ENCODE measurements at places on chromosomes 4 and X.

DNA sequence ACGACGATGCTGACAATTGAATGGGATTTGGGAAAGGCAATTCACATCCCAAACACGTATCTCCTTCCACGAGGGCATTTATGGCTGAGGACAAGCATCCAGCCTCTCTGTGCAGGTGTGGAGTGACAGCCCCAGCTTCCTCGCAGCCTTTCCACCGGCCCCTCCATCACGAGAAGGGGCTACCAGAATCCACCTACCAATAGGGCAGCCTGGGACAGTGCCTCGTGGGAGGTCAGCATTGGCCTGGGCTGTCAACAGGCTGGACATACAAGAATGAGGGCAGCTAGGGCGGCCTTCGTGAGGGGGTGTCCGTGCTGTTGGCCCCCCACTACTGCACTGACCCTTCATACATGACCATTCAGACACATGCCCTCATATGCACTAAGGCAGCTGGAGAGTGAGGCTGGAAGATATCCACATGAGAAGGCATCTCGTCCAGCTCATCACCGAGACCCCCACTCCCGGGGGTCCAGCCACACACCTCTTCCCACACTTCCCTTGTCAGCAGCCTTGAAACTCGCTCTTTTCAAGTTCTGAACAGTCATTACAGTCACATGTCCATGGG, 81.0 kb upstream of the ADRA2C start:
- no peak for DNase-seq

- no peak for DNase-seq
Measured at GRCh38 chr4:7034262-7035081, 8.7 kb upstream of the TADA2B start.

DNA sequence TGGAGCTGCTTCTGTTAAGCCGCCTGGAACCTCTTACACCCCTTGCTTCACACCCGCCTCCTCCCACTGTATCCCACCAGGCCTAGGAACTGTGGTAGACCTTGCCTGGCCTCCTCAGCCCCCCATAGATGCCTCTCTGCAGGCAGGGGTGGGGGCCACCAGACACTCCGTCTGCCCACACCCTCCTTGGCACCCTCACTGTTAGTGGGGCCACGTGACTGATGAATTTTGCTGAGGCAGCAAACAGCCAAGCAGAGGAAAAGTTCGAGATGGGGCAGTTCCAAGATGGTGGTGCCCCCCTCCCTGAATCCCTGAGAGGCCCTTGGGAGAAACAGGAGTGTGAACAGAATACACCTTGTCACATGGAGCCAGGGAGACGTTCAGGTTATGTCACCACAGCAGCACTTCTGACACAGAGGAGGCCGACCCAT, 41.2 kb upstream of the C4orf50 start:
- no peak for DNase-seq

DNA sequence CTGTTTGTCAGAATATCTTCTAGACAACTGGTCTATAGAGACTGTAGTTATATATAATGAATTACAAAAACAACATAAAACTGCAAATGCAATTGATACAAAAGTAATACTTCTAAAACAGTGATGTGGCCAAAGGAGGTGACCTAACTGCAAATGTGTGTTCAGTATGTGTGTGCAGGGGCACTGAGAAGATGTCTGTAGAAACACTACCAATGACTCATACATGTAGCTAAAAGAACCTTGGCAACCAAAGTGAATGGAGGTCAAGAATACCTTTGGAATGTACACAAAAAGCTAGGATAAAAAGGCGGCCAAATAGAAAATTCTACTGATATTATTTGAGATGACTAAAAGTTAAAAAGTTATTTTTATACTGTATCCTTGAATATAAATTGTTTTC, 261.8 kb downstream of the CAMK2D start:
- DNase-seq = no peak

- DNase-seq = no peak
Measured at GRCh38 chr4:107691378-107691777, 28.7 kb downstream of the PAPSS1 start.

DNA sequence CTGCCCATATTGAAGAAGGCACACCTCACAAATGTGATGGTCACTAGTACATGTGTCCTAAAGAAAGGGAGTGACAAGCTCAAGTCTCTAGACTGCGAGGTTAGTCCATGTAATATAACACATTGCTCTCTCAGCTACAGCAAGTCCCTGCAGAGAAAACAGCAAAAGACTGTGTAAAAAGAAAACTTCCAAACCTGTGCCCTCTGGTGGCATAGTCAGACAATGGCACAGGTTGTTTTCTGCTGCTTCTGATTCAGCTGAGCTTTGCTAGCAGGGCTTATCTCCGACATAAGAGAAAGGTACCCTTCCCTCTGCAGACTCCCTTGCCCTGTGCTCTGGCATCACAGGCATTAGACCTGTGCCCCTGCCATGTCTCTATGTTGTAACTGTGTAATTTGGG, 1.4 kb upstream of the SERPINA7 start:
- DNase-seq = no peak

DNA sequence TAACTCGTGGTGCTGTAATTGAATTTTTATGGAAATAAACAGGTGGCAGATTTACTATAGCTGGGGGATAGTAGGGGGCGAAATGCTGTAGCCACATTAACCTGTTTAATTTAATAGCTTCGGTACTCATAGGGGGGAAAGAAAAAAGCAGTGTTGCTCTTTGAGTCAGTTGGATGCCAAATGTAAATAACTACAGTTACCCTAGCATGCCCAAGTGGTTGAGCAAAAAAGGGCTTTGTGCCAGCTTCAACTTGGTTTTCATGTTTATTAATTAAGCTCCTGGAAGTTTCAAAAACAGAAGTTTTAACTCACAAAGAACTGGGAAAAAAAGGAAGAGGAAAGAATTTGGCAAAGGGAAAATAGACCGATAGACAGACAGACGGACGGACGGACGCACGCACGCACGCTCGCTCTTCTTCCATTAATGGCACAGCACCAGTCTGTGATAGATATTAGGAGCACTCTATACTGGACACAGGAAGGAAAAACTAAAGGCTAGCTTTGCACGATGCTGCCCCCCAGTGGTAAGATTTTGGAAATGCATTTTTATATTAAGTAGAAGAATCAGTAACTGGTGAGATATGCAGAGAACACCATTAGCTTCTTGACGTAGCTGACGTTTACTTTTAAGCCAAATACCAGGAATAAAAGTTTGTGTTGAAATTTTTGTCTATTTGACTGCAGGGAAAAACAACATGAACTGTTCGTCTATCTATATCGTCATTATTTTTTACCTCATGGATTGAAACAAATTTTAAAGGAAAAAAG, 151.8 kb downstream of the SLC7A11 start:
- peak; percentile 42 for DNase-seq

- no peak for DNase-seq
Measured at GRCh38 chr4:826508-827208, 729 bp upstream of the CPLX1 start.

- no peak for DNase-seq
Measured at GRCh38 chr4:76670631-76671030, 227.3 kb downstream of the SOWAHB start.

DNA sequence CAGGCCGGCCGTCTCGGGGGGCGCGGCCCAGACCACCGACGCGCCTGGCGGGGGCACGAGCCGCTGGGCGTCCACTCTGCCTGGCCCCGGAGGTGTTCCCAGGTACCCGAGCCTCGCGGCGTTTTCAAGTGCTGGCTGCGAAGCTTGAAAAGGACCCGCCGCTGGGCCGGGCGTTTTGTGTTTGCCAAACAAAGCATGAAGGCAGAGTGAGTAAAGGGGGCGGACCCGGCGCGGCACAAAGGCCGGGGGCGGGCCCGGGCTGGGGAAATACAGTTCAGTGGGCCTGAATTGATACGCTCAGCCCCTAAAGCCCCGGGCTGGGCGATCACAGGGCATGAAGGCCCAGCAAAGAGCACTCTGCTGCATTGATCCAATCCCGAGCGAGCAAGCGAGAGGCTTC, 65.4 kb downstream of the SOX3 start:
- DNase-seq = no peak

DNA sequence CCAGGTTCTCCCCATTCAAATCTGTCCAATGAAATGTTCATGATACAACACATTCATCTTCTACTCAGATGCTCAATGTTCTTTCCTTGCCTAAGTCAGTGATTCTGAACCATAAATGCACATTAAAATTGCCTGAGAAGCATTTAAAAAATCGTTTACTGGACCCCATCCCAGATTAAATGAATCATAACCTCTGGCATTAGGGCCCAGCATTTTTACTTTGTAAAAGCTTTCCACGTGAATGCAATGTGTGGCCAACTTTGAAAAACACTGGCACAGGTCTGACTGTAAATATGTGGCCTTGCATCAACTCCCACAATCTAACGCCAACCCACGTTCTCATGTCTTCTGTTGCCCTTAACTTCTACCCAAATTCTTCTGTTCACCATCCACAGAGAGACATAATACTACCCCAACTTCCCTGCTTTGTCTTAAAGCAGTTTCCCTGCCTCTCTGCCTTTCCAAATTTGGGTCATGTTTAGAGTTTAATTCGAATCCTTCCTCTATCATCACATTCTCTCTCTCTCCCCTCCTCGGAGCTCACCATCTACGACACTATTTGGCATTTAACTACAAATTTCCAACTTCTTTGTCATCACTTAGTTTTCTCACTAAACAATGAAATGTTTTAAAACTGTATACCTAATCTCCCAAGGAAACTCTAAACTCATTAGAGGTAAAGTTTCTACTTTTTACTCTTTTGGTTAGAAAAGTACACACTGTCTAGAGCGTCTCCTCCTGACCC, 78.7 kb downstream of the PRKG2 start:
- no peak for DNase-seq

DNA sequence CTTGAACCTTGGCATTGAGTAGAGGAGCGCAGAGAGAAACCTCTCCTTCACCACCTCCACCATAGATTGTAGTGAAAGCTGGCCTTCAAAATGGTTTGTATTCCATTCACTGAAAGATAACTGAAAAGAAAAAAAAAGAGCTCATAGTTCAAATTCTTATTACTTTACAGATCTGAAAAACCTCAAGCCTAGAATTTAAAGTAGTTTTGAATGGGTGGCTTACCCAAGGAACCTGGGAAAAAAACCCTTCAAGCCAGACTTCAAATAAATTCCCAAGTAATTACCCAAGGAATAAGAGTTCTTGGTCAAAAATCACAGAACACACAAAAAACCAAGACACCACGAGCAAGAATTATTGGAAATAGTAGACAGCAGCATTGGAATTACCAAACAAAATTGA, 83.6 kb upstream of the TMEM33 start:
- DNase-seq = no peak

GRCh38 chrX:111511477-111511876, at the start of gene SERTM2:
SERTM2 (plus strand) TSS chrX:111511645; CDS start chrX:111518858, 7,213 bp downstream.
- no peak for DNase-seq

- DNase-seq = no peak
Measured at GRCh38 chr4:109079731-109080130, 222.7 kb downstream of the COL25A1 start.

DNA sequence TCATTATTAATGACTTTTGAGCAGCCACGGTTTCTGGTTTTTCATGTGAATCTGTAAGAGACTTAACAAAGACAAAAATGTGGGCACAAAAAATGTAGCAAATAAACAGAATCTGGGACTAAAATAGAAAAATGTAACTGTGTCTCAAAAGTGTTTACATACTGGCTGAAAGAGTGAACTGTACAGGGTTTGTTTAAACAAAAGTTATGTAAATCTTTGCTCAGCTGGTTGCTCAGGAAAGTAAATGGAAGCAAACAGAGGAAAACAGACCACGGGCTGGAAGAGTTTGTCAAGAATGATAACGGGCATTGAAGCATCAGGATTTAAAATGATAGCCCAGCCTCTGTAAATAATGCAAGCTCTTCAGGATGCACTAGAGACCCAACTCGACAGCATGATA, 921.8 kb upstream of the FTHL17 start:
- DNase-seq = no peak

GRCh38 chr4:182193311-182193710, 49.9 kb upstream of the TENM3 start:
- no peak for DNase-seq

- no peak for DNase-seq
Measured at GRCh38 chr4:183989461-183989860, 84.4 kb downstream of the STOX2 start.

DNA sequence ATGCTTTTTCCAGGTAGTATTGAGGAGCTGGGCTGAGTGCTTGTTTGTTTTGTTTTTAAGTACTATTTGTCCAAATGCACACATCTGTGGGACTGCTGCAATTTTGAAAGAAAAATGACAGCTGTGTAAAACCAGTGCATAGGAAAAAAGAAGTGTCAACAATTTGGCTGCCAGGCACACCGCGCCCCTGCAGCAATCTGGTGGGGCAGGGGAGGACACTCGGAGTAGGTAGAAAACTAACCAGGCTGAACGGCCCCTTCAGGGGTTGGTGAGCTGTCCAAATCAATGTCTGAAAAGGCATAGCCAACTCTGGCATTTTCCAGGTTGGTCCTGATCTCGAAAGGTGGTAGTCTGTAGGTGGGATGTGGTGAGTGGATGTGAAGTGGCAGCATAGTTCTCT, 1.1 kb downstream of the LDOC1 start:
- DNase-seq = no peak

GRCh38 chr4:25913056-25913850, 767 bp upstream of the SMIM20 start:
- peak; percentile 25 for DNase-seq

GRCh38 chr4:140078366-140078765, 75.6 kb downstream of the MAML3 start:
- no peak for DNase-seq

DNA sequence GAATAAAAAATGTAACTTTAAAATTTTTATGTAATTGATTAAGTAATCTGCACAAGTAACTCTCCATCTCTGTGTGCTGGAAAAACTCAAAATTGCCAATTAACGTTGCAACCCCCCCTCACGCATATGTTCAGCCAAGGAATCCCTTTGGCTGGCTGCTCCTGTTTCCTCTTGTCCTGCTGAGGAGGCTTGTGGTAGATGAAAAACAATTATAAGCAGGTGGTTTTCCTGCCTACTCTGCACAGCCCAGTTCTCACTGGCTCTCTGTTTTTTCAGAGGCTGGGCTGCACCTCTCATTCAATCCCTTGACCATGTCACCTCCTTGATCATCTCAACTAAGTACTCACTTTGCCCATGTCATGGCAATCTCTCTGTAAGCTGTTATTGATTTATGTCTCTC, 1068.4 kb downstream of the ARAP2 start:
- no peak for DNase-seq

DNA sequence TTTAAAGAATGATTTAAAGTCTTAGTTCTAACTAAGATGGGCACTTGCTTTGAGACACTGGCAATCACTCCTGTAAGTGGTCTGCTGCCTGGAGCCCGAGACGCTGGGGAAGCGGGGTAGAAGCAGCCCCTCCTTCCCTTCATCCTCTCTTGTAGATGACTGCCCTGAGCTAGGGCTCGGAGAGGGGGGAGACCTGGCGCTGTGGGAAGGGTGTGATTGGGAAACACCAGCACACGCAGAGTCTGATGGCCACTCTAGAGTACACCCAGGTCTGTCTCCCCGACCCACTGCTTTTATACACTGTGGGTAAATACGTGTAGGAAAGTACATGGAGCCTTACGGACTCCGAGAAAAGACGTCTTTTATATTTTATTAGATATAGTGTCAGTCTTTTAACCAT, 24.0 kb downstream of the LRP2BP start:
- DNase-seq = no peak

GRCh38 chr4:98873059-98873458, 55.9 kb downstream of the EIF4E start:
- no peak for DNase-seq

- no peak for DNase-seq
Measured at GRCh38 chrX:31039327-31039711, 32.5 kb downstream of the FTHL17 start.

- no peak for DNase-seq
Measured at GRCh38 chr4:26692014-26692726, 108.3 kb downstream of the TBC1D19 start.

All from GM12891 (cell line).